Cardiac fibroblast (primary cell): ENCODE measurements at places on chromosomes 7 and 10.
A peak's percentile ranks its signal among the peaks of the same experiment; 100 is the strongest.

- no peak for DNase-seq
These were observed 68.8 kb downstream of the OSBPL3 start for GRCh38 chr7:24911213-24911603.

GRCh38 chr10:88343761-88344484 lies 239.2 kb downstream of the RNLS start:
- peak; percentile 72 for DNase-seq

DNA sequence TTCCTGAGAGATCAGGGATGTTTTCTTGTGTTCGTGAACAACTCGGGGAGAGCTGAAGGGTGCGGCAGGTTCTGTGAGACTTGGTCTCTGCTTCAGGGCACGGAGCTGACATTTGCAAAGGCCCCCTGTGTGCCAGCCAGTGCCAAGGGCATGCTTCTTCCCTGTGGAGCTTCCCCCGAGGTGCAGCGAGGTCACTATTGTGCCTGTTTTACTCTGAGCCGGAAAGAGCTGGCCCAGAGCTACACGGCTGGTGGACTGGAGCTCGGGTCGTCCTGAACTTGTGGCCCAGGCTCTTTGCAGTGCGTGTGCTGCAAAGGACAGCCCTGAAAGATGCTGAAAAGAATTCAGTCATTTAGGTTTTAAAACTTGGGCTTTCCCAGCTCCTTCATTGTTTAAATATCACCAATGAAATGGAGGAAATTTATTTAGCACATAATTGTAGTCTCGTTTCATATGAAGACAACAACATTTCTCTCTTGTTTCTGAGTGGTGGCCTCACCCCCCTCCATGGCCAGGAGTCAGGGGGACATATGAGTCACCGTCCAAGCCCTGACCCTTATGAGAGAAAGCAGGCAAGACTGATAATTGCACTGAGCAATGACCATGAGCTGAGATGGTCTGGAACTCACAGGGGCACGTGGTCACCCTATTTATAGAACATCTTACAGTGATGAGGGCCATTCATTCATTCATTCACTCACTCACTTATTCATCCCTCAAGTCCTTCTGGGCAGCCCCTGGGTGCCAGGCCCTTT lies 102.6 kb downstream of the PTPRE start:
- peak; percentile 26 for DNase-seq

- DNase-seq = no peak
These were observed 1.1 kb downstream of the MMRN2 start for GRCh38 chr10:86956195-86956847.

DNA sequence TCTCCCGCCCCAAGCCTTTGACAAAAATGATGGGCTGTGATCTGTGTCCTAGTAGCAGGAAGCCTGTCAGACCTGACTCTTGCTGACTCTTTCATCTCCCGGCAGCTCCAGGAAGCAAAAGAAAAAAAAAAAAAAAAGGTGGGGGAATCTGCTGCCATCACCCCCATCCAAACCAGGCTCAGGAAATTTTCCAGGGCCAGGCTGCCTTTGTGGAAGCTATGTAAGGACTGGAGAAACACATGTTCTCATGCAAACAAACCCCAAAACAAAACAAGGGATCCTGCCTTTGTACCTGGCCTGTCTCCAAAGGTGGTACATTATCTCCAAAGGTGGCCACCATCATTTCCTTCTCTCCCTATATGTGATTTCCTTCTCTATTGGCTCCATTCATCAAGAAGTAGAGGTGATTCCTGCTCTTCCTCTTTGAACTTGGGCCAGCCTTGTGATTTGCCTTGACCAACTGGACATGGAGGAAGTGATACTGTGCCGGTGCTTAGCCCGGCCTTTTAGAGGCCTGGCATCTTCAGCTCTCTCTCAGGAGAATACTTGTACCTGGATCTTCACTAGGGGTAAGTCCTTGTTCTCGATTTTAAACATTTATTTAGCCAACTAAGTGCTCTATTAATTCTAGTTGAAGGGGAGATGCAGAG lies 192.2 kb upstream of the SVIL start:
- no peak for DNase-seq
